NCI-H2107 (cell line): ENCODE measurements at places on chromosomes 16 and 17.

DNA sequence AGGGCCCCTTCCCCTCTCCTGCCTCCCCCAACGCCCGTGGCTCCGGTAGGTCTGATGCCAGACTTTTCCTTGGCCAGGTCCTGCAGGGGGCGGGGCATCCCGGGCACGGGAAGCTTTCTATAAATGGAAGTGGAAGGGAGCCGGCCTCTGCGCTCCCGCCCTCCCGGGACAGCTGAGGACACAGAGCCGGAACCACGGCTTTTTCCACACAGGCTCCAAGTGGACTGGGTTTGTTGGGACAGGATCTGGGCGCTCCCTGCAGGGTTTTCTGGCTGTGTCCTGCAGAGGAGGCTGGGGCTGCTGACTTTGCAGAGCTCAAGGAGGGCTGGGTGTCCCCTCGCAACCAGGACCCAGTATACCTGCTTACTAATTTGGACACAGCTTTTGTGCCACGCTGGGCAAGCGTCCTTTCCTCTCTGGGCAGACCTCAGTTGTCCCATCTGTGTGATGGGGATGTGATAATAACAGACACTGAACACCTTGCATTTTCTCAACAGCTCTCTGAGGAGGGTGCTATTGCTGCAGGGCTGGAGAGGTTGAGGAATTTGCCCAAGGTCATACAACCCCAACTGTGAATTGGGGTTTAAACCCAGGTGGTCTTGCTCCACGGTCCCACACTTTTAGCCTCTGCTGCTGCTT is 1.8 kb downstream of the TNS4 start:
- DNase-seq: peak; percentile 42

- no peak for DNase-seq
These were observed 5.8 kb downstream of the ADCY7 start for GRCh38 chr16:50272111-50272571.

- DNase-seq: no peak
These were observed 7.1 kb downstream of the IGSF6 start for GRCh38 chr16:21645261-21645721.

- no peak for DNase-seq
These were observed 19.4 kb downstream of the ERN1 start for GRCh38 chr17:64110379-64111152.

GRCh38 chr17:55704401-55704800 is 18.3 kb downstream of the TMEM100 start:
- DNase-seq: no peak

DNA sequence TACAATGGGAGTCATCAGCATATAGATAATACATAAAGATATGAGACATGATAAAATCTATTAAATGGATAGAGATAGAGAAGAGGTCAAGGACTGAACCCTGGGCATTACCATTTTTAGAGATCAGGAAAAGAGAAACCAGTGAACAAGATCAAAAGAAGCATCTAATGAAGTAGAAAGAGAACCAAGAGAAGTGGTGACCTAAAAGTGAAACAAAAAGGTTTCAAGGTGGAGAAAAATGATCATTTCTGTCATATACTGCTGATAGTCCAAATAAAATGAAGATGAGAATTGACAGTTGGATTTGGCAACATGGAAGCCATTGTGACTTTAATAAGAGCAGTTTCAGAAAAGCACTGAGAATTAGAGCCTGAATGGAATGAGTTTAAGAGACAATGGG is 165.1 kb downstream of the PPM1E start:
- DNase-seq: no peak

DNA sequence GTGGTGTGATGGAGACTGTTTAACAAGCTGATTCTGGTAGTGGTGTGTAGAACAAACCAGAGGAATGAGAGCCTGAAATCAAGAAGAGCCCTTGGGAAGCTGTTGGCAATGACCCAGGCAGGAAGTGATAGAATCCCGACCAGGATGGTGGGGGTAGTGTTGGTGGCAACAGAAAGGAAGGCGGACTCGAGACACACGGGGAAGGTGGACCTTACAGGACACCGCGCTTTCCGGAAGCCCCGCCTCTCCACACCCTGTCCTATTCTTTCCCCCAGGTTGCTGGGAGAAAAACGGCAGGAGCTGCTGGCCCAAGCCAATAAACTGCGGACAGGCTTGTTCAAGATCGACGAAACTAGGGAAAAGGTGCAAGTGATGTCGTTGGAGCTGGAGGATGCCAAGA is 30.0 kb upstream of the KDM6B start:
- DNase-seq: no peak

GRCh38 chr17:62134397-62134796 is 69.3 kb upstream of the MED13 start:
- no peak for DNase-seq

GRCh38 chr17:261635-262034 is 80.2 kb upstream of the DOC2B start:
- DNase-seq: no peak

- DNase-seq: no peak
These were observed 2.4 kb downstream of the ARHGDIA start for GRCh38 chr17:81868674-81869220.

DNA sequence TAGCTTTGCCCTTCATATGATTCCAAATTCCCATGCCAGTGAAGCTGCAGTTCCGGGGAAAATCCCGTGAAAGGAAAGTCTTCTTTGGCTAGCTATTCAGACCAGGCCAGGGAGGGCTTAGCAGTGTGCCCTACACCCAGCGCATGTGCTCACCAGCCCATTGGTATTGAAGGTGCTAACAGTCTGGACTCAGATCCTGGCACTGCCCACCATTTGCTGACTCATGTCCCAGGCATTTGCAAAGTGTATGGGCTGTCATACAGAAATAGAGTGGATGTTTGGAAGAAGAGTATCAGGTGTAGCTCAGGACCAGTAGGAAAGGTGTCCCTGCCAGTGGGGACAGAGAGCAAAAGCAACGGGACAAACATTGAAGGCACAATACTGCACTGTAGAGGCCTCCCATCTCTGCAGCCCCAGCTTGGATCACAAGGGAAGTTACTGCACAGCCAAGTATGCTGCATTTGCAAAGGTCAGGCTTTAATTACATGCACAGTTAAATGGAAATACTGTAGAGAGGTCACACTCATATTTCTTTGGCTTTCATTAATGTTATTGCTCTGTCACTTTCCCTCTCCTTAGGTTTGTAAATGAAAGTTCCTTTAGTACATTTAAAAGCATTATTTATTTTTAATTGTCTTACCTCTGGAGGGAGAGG is 220.0 kb downstream of the IRX3 start:
- DNase-seq: no peak

- DNase-seq: no peak
These were observed 27.2 kb upstream of the SHISA9 start for GRCh38 chr16:12874186-12874585.

- DNase-seq: no peak
These were observed 494.9 kb upstream of the RBFOX1 start for GRCh38 chr16:6837722-6838121.
